Aorta (tissue), 5 donors: ENCODE measurements at places on chromosomes 5 and 9. TPM values are rescaled to one million over a fixed set of nuclear protein-coding genes. Genes with fewer than 3 reads are reported as not detected.

DNA sequence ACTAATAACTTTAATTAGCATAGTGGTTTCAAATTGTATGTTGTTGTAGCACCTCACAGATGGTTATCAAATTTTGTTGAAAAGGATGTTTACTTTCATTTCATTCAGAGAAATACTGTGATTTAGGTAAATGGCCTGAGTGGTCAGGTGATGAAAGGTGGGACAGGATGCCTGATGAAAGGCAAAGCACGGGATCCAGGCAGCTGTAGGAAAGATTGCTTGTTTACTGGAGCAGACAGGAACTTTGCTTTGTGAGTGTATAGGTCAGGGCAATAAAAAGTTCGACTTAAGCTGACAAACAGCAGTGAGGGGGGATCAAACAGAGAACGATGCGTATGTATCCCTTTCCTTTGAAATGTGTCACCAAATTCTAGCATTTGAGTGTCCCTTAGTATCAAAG is 19.0 kb downstream of the KIAA1958 start:
- H3K27ac ChIP-seq: no peak overlapping the region
- H3K27me3 ChIP-seq: no peaks in the 10 kb centered on the region
- H3K4me3 ChIP-seq: no peak overlapping the region
- DNase-seq: no peak

DNA sequence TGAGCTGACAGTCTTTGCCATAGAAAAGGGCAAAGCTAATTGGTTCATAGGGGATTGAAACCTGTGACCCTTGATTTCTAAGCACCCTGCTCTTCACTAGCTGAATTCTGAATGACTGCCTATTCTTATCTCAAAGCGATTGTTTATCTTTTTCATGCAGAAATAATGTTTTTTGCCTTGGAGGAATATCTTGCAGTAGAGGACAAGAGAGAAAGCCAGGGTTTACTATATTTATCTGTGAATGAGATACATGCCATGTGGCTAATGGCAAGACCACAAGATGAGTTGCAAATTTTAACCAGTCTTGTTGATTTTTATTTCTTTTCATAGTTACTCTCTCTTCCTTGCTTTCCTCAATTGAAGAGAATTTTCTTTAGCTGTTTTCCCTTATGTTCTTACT is 185.0 kb downstream of the CNTLN start:
- no peak overlapping the region for H3K27ac ChIP-seq
- no peaks in the 10 kb centered on the region for H3K4me1 ChIP-seq
- no peaks in the 10 kb centered on the region for H3K36me3 ChIP-seq
- no peaks in the 10 kb centered on the region for H3K27me3 ChIP-seq
- H3K4me3 ChIP-seq: no peak overlapping the region

GRCh38 chr5:132114150-132115121 is 40.8 kb downstream of the CSF2 start:
- no peak for DNase-seq
- H3K4me3 ChIP-seq: no peak overlapping the region
- no peaks in the 10 kb centered on the region for H3K4me1 ChIP-seq
- no peaks in the 10 kb centered on the region for H3K27me3 ChIP-seq
- H3K36me3 ChIP-seq: no peaks in the 10 kb centered on the region

GRCh38 chr5:172744123-172745104 is 26.6 kb downstream of the DUSP1 start:
- peaks cover 7% of the 10 kb centered on the region for H3K4me1 ChIP-seq
- H3K4me3 ChIP-seq: no peak overlapping the region
- no peaks in the 10 kb centered on the region for H3K27me3 ChIP-seq
- DNase-seq: no peak

NFIL3 gene
- 27.9 TPM for total RNA-seq

- no peaks in the 10 kb centered on the region for H3K27me3 ChIP-seq
- no peaks in the 10 kb centered on the region for H3K4me1 ChIP-seq
- no peak for DNase-seq
Measured at GRCh38 chr9:35960039-35960655, 2.2 kb upstream of the OR2S2 start.

TLR4 gene
- total RNA-seq: 35.0 TPM

C8G gene
- 0.90 TPM for total RNA-seq

- DNase-seq: no peak
- H3K36me3 ChIP-seq: no peaks in the 10 kb centered on the region
- no peaks in the 10 kb centered on the region for H3K27me3 ChIP-seq
- no peak overlapping the region for H3K27ac ChIP-seq
- no peaks in the 10 kb centered on the region for H3K4me1 ChIP-seq
Measured at GRCh38 chr5:41955432-41956024, 30.4 kb downstream of the FBXO4 start.

DNA sequence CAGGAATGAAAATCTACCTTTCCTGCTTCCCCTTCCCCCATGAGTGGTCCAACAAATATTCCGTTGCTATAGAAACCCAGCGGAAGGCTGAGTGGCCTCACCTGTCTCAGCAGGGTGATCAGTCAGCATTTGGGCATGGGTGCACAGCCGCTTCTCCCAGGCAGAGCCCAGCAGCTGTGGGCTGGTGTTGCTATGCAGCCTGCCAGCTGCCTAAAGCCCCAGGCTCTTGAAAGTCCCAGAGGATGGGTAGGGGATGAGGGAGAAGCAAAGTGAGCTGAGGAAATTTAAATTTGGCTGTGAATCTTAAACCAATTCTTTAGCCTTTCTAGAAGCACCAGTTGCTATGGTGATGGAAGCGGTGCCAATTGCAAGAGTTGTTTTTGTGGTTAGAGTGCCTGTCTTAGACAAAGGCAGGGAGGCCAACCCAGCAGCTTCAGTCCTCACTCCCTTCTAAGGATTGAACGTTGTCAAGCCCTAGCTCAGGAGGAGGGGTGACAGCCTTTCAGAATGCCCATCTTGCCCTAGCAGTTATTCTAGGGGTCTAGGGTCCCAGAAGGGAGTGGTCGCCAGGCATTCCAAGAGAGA is 151.5 kb upstream of the PITX1 start:
- H3K4me3 ChIP-seq: no peak overlapping the region
- no peak for DNase-seq
- H3K27me3 ChIP-seq: no peaks in the 10 kb centered on the region
- H3K36me3 ChIP-seq: no peaks in the 10 kb centered on the region
- H3K27ac ChIP-seq: no peak overlapping the region

GRCh38 chr9:102497709-102498108 is 497.4 kb upstream of the CYLC2 start:
- no peaks in the 10 kb centered on the region for H3K36me3 ChIP-seq
- no peak overlapping the region for H3K27ac ChIP-seq
- H3K4me1 ChIP-seq: no peaks in the 10 kb centered on the region
- H3K4me3 ChIP-seq: no peak overlapping the region
- no peak for DNase-seq
- H3K27me3 ChIP-seq: no peaks in the 10 kb centered on the region

GGTA1 gene
- total RNA-seq: 17.6 TPM

DNA sequence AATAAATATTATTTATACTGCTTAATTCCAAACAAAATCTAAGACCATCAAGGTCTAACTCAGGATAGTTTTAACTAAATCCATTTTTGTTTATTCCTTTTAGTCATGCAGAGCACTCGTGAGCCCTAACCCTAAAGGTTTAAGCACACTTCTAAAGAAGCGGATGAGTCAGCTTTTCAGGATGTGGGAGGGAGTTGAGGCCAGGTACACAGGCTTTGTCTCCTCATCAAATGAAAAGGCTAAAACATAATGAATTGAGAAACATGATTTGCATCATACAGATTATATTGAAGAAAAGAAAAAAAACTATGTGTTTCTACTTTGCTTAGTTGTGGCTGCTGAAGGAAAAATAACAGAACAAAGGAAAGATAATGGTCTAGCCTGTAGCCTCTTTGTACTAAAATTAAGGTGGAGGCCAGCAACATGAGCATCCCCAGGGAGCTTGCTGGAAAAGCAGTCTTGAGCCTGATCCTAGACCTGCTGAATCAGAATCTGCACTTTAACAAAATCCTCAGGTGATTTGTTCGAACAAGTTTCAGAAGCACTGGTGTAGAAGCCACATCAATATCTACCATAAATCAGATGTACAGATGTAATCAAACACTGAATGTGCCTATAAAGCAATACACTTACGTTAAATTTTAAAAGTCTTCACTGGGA is 21.1 kb upstream of the ISCA1 start:
- no peak overlapping the region for H3K4me3 ChIP-seq
- H3K27me3 ChIP-seq: no peaks in the 10 kb centered on the region
- peaks cover 11% of the 10 kb centered on the region for H3K36me3 ChIP-seq
- H3K4me1 ChIP-seq: no peaks in the 10 kb centered on the region
- no peak for DNase-seq
- no peak overlapping the region for H3K27ac ChIP-seq

DNA sequence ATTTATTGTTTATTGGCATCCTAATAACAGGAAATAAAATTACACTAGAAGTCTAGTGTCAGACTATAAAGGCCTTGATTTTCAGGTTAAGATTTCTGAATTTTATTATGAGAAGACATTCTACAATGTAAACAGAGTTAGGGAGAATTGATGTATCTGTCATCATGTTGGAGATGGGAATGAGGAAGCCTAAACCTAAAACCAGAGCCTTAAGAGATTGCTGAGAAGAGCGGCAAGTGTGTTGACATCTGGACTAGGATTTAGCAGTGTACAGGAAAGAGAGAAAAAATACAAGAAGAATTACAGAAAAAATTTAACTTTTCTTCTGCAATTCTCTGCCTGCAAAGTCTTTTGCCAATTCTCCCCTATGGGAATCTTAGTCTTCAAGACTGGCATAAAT is 525.5 kb downstream of the NR2F1-AS1 start:
- DNase-seq: no peak
- H3K27ac ChIP-seq: no peak overlapping the region
- H3K4me1 ChIP-seq: no peaks in the 10 kb centered on the region
- H3K27me3 ChIP-seq: no peaks in the 10 kb centered on the region
- H3K36me3 ChIP-seq: no peaks in the 10 kb centered on the region

VCAN gene
- total RNA-seq: 513 TPM

DNA sequence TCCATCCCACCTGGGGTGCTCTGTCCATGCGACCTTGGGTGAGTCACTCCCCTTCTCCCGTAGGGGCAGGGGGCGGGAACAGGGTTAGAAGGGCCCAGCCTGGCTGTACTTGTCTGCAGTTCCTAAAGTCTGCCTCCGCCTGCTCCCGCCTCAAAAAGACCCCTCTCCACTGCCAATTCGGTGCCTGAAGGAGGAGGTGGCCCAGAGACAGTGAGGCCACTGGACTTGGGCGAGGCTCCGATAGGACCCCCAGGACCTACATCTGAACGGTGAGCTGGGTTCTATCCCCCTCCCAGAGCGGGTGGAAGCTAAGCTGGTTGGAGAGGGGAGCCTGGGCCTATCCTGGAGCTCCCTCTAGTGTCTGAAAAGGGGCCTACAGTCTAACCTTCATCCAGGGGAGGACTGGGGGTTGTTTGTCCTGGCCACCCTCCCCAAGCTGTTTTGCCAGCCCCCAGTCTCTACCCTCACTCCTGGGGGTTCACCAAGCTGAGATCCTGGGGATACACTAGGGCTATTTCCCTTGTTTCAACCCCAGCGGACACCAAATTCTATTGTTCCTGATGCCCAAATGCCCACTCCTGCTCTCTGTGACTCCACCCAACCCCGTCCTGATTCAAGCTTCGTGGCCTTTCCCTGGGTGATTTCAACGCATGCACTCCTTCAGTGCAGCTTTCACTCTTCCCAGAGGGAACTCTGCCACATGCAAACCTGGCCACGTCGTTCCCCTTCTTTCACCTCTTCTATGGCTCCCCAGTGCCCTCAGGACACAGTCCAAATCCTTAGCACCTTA is 6.1 kb upstream of the CRB2 start:
- H3K27me3 ChIP-seq: no peaks in the 10 kb centered on the region
- H3K4me1 ChIP-seq: no peaks in the 10 kb centered on the region
- peak; percentile 72 for DNase-seq
- H3K27ac ChIP-seq: no peak overlapping the region
- no peaks in the 10 kb centered on the region for H3K36me3 ChIP-seq

OR5C1 gene
- total RNA-seq: not detected

DNA sequence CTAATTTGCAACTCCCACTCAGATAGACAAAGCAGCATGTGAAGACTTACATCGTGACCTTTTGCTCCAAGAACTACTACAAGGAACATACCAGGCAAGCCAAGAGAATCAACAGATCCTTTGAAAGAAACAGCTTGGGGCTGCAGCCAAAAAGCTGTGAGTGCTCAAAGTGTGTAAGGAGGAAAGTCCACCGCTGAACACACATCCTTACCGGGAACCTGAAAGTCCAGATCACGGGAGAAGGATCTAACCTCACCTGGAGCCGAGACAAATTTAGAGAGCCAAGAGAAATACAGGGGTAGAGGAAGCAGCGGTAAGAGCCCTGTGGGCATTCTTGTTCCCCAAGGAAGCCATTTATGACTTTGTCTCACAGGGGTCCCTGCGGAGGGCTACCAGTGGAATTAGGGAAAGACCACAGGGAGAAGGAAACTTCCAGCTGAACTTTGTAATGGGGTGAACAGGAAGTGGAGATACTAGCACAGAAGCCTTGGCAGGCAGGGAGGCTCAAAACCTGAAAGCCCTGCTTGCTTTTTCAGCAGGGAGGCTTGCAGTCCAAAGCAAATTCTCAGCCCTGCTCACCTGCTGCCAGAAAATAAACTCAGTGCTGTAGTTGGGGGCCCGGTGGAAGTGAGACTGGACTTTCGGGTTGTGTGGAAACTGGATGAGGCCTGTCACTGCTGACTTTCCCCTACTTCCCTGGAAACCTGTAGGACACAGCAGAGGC is 350.2 kb downstream of the DTWD2 start:
- no peaks in the 10 kb centered on the region for H3K4me1 ChIP-seq
- no peaks in the 10 kb centered on the region for H3K27me3 ChIP-seq
- no peak overlapping the region for H3K27ac ChIP-seq
- DNase-seq: no peak
- H3K4me3 ChIP-seq: no peak overlapping the region
- H3K36me3 ChIP-seq: no peaks in the 10 kb centered on the region

- no peak overlapping the region for H3K27ac ChIP-seq
- H3K27me3 ChIP-seq: no peaks in the 10 kb centered on the region
- no peak overlapping the region for H3K4me3 ChIP-seq
- H3K36me3 ChIP-seq: no peaks in the 10 kb centered on the region
- DNase-seq: no peak
Measured at GRCh38 chr5:128228521-128228920, 145.0 kb downstream of the SLC12A2 start.

DNA sequence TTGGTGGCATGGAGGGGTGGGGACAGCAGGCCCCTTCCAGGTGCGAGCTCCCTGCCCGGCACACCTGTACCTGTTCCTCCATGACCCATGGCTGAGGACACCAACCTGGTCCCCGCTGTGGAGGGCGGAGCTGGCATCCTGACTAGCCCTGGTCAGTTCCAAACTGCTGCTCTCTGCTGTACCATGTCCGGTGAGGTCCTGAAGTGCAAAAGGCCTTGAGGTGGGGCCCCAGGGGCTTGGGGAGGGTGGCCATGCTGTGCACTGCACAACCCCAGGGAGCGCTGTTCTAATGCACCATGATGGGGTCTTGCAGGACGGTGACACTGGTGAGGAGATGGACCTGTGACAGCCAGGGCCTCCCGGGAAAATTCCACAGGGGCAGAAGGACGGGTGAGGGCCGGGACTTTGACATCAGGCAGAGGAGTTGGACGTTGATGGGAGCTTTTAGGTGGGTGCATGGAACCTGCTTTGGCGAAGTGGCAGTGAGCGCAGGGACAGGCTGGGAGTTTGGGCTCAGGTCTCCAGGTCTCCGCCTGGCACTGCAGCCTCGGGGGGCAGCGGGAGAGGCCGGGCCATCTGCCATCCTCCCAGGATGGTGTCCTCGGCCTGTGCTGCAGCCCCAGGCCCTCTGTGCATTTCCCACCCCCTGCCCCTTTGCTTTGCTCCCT is 38.9 kb downstream of the COL5A1 start:
- H3K27me3 ChIP-seq: no peaks in the 10 kb centered on the region
- H3K36me3 ChIP-seq: no peaks in the 10 kb centered on the region
- H3K27ac ChIP-seq: no peak overlapping the region
- H3K4me3 ChIP-seq: no peak overlapping the region
- DNase-seq: no peak

DNM1 gene
- 9.3 TPM for total RNA-seq

SEMA6A gene
- 28.5 TPM for total RNA-seq

GLIPR2 gene
- total RNA-seq: 35.8 TPM
